ENCODE measurements at places on chromosomes 7 and 10.
A peak's percentile ranks its signal among the peaks of the same experiment; 100 is the strongest.

GRCh38 chr7:31073326-31074119, 21.4 kb downstream of the ADCYAP1R1 start:
- DNase-seq, result no peak

DNA sequence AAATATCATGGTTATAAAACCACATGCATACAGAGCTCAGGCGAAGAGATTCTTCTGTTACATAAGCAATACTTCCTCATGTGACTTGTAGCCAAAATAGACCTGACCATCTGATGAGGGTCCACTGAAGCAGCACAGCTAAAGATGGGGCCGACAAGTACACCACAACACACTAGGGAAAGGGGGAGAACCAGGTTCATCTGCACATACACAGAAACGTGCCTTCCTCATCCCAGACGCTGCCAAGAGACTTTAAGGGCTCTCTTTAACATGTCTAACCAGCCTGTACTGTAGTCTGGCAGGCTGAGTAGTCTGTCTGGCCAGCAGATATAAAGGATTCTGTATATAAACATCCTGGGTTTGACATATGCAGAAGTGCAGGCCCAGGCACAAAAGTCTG, 30.3 kb downstream of the ERCC6 start:
- DNase-seq, result no peak

GRCh38 chr7:143256932-143257331, 6.3 kb upstream of the GSTK1 start:
- DNase-seq, result no peak

DNA sequence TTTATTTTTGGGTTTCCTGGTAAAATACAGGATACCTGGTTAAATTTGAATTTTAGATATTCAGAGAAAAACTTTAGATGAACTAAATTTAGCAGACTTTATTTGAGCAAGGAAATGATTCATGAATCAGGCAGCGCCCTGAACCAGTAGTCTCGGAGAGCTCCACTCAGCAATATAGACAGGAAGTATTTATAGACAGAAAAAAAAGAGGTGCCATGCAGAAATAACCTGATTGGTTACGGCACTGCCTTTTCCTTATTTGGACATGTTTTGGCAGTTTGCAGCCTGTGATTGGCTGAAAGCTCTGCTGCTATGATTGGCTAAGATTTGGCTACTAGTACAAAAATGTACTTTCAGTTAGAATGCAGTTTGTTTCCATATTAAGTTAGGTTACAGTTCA, 198.3 kb upstream of the DKK1 start:
- DNase-seq, result no peak

- no peak for DNase-seq
Observed at GRCh38 chr7:133829336-133829897, 297.7 kb upstream of the LRGUK start.

DNA sequence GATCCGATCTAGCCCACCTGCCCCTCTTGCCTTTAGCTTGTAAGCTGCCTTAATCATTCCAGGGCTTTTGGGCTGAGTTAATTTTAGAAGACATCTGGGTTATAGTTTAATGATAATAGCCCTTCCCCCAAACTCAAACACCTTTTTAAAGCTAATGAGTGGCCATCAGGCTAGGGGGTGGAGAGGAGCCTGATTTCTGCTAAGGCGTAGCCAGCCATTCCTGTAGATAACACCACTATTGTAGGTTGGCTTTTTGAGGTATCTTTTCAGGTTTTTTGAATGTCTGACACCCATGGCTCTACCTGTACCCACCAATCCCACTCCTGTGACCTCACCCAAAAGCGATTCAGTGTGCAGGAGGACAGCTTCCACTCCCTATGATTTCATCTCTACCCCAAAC, 7.6 kb upstream of the SYPL1 start:
- no peak for DNase-seq

DNA sequence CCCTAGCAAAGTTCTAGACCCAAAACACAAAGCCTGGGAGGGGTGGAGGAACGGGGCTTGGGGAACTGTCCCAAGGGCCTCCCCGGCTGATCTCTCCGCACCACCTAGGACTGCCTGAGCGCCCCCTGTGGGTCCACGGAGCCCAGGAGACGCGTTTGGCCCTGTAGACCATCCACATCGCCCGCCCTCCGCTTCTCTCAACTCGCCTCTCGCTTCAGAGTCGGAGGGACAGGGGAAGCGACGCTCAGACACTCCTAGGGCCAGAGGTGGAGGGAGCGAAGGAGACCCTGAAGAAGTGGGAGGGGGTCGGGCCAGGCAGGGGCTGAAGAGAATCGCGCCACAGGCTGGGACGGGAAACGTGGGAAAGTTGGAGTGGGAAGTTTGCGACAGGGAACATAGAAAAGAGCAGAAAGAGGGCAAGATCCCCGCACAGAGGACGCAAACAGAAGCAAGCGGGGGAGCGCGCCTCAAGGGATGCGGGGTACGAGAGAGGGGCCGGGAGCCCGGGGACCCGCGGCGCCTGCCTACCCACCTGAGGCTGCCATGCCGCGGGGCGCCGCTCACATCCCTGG, 378 bp downstream of the PIK3AP1 start:
- DNase-seq, result no peak

DNA sequence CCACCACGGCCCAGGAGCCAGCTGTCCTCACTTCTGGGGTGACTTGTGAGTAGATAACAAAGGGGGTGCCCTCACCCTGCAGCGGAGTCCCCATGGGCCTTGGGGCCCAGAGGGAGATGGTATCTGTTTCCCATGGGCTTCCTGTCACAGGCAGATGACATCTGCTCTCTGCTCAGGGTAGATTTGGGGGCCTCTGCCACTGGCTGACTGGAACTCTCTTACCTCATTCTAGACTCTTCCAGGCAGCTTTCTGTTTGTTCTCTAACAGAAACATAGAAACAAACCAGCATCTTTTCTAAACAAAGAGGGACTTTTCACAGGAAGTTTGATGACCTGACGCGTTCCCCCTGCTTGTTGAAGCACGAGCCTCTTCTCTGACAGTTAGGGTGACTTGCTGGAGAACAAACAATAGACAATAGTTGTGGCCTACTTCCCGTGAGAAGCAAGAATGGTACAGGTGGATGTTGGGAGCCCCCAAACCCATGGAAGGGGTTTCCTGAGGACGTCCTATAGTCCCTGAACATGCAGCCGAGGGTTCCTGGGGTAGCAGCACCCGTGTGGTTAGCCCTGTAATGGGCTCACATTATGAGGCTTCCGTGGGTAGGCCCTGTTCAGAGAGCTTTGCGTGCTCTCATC, 61.6 kb downstream of the GRK5 start:
- DNase-seq, result no peak

- no peak for DNase-seq
Observed at GRCh38 chr10:53127686-53128085, 355.1 kb upstream of the MBL2 start.

DNA sequence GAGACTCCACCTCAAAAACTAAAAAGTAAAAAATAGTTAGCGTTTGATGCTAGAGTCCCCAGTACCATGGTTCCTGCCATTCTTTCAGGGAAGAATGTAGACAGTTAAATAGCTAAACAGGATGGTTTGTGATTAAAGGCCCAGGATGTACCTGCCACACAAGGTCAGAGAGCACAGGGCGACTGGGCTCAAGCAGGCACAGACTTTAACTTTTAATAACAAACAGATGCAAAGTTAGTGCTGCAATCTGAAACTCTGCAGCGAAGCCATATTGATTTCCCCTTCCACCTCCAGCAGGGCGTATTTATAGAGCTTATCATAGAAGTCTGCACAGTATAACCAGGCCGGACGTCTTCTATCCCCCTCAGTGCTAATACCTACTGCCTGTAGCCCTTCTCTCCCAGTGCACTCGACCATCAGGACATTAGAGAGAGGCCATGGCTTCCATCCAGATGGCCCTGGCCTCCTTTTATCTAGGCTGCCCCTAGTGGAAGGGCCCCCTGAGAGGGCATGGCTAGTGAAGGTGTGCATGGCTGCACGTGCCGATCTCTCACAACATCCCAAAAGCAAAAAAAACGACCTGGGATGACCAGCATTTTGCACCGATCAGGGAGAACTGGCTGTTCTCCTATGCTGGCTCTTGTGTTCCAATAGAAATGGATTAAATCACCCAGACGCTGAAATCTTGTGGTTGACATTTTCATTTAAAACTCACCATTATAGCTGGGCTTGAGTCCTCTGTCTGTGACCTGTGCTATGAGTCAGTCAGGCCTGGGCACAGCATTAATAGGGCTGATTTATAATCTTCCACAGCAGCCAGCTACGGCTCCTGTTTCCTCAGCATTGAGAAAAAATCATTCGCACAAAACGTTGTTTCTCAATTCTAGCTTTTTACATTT, 7.6 kb upstream of the BAG3 start:
- DNase-seq, result peak; percentile 58

- no peak for DNase-seq
Observed at GRCh38 chr10:96638696-96639095, 51.9 kb upstream of the TM9SF3 start.

DNA sequence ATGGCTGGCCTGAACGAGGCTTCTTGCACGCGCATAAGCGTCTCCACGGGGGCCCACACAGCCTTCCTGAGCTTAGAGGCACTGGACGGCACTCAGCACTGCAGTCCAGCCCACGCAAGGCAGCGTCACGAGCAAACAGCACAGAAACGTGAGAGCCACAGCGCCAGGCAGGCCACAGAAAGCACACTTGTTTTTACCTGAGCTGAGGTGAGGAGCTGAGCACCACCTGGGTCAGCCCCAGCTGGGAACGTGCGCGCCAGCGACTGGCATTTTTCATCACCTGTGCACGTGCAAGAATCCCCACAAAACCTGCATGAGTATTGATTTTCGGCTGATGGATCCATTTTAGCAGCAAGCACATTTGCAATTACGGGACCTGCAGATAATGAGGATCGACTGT, 26.7 kb downstream of the IQCE start:
- no peak for DNase-seq

DNA sequence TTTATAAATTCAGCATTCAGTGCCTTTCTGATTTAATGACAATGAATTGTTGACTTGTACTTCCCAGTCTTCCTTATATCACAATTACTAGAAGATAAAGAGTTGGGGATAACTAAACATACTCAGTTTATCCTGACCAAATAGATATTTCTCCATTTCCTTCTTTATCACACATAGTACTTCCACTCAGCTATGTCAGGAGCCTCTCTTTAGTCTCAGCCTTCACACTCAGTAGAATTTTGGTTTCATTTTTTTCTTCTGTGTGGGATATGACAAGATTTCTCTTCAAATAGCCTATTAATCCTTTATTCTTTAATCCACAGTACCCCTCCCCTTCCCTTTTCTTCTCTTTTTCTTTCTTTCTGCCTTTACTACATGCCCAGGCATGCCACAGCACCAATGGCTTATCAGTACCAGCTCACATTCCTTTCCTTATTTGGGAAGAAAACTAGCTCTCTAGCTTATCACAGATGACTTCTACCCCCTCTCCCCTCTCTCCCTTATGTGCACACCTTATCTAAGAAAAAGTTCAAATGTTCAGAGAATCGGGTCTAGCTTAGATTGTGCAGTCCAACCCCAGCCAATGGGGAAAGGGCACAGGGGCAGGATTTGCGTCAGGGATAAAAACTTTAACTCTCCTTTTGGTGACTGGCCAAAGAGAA, 109.0 kb downstream of the PHF14 start:
- DNase-seq, result peak; percentile 4

DNA sequence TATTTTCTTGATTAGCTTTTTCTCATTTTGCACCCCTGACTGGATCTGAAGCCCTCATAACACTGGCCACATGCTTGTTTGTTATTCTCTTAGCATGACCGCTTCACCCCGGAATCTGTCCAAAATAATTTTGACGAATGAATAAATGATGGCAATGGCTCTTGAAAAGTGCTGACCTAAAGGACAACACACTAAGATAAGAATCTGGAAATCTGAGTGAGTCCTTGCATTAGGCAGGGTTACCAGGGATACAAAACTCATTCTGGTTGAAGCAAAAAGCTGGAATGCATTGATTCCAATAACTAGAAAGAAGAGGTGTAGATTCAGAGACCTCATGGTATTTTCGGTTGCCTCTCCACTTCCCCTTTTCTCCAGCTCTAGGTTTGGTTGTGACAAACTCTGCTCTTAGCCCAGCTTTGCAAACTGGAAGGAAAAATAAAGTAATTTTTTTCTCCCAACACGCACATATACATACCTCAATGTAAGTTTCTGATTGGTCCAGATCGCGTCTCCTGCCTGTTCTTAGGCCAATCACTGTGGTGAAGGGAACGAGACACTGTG, 157.4 kb downstream of the SKIDA1 start:
- DNase-seq, result peak; percentile 26

- no peak for DNase-seq
Observed at GRCh38 chr7:90053094-90053493, 101.2 kb upstream of the STEAP1 start.

GRCh38 chr10:42926843-42927242, 144.2 kb downstream of the BMS1 start:
- peak; percentile 83 for DNase-seq

- no peak for DNase-seq
Observed at GRCh38 chr7:92916770-92917224, 80.4 kb upstream of the CDK6 start.

GRCh38 chr10:18620856-18621255, 30.5 kb downstream of the NSUN6 start:
- no peak for DNase-seq

DNA sequence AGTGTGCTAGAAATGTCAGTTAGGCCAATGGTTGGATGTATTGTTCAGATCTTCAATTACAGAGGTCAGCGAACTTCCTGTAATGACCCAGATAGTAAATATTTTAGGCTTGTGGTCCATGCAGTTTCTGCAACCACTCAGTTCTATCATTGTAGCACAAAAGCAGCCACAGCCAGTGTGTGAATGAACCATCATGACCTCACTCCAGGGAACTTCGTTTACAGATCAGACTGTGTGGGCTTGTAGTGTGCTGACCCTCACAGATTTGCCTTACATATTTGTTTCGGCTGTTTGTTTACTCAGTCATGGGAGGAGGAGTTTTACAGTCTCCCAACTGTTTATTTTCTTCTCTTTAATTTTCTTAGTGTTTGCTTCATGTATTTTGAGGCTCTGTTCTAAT, 55.4 kb downstream of the LANCL2 start:
- DNase-seq, result no peak

DNA sequence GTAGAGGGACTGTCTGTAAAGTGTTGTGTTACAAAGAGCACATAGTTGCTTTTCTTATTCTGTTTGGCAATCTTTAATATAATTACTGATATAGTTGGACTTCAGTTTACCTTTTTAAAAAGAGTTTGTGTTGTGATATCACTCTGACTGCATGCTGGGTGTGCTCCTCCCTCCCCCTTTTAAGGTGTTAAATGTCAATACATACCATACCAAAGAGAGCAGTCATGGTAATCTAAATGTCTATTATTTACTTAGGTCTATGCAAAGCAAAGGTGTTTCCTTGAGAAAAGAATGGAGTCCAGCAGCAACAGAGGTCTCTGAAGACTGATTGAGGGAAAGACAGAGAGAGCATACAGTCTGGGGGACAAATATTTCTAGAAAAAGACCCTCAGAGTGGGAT, 275.1 kb upstream of the NRP1 start:
- no peak for DNase-seq

DNA sequence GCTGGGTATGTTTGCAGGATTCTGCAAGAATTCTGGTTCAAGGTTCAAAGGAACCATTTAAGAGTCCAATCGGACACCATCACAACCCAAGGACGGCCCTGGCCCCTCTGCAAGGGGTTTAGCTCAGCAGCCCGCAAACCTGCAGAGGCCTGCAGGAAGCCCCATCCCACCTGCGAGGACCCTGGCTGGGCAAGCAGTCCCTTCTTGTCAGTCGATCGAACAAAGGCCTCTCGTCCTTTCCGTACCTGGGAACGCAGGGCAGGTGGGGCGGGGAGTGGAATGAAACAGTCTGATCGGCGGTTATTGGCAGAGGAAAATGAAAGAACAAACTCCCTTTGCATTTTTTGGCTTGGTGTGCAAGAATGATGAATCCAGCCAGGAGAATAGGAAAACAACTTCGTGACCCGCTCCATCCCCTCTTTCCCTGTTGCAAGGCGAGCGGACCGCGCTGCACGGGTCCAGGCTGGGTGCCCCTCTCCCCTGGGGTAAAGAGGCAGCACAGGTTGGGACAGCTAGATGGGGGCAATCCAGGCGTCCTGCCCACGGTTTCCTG, 73.7 kb downstream of the INSIG1 start:
- no peak for DNase-seq

Measured in SK-N-DZ (cell line).